ENCODE measurements at places on chromosomes 4 and X.
A peak's percentile ranks its signal among the peaks of the same experiment; 100 is the strongest.

DNA sequence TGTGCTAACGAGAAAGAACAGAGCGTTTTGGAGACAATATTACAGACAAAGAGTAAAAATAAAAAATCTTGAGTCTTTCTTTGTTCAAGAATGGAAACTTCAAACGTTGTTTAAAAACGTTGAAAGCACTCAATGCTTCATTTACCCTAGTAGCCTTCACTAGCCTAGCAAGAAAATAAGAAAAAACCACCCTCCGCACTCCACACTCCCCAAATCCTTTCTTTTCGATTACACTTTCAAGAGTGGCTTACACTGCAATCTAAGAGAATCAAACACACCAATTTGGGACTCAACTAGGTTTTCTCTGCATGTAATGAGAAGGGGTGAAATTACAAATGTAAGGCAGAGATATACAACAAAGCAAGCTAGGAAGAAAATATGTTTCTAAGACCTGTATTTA lies 4.7 kb downstream of the TMSB4X start:
- DNase-seq: no peak

- DNase-seq: no peak
Observed at GRCh38 chr4:88147799-88148217, 10.6 kb downstream of the ABCG2 start.

GRCh38 chr4:6049985-6050384 lies 31.8 kb upstream of the C4orf50 start:
- DNase-seq: no peak

DNA sequence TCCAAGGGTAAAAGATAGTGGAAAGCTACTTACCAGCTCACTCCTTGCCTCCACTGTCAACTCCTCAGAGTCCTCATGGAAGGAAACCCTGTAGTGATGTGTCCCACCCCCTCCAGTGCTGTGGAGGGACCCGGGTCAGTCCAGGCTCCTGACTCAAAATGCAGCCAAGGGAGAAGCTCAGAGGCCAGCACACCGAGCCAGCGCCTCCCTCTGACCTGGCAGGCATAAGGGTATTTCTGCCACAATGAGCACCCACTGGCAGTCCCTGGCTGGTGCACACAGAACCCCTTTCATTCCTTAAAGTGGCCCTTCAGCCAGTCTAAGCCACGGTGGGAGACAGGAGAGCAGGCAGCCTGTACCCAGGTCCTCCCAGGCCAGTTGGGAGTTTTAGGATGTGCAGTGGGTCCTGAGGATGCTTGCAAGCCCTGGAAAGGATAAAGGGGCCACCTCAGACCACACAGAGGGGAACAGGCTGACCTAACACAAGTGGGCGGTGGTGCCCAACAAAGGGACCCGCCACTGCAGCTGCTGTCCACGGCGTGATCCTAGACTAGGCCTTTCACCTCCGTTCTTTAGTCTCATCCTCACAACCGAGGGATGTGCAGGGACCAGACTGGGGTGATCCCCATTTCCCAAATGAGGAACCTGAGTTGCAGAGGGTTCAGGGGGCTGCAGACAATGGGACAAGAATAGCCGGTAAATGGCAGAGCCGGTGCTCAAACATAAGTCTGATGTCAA lies 5.7 kb downstream of the JAKMIP1 start:
- no peak for DNase-seq

DNA sequence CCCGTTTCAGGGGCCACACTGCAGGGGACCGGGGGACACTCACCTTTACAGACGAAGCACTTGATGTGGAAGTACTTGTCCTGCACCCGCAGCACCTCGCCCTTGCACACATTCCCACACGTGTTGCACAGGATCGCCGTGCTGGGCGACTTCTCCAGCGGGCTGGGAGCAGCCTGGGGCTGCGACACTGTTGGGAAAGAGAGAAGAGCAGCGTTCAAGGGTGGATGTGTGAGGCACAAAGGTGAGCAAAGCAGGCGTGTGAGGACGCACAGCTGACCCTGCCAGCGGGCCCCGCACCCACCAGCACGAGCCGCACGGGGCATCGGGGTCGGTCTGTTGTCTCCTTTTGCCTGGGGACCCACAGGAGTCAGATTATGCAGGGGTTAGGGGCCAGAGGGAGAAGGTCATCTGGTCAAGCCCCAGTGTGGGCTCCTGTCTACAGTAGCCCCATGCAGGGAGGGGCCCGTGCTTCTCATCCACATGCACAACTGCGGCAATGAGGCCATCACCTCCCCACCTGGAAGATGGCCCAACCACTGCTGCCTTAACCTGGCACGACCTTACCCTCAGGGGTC lies 52.1 kb downstream of the ABLIM2 start:
- no peak for DNase-seq

DNA sequence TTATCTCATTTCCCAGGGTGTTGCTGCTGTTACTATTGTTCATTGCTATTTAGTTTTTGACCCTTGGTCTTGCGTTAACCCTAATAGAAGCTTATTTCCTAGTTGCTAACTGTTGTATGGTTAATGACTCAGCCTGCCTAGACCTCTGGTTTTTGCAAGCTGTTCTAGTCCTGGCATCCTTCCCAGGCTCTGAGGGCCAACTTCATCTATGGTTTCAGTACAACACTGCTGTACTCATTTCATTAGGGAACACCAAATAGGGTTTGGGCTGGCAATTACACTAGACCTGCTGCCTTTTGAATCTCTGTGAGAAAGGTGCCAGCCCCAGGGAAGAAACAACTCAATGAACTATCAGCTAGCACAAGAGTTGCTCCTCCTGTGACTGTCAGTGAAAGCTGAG lies 59.6 kb downstream of the DCX start:
- peak; percentile 14 for DNase-seq

All from fibroblast of skin of left quadriceps (primary cell).